Fibroblast of mammary gland (primary cell): ENCODE measurements at places on chromosomes 12 and 14.

DNA sequence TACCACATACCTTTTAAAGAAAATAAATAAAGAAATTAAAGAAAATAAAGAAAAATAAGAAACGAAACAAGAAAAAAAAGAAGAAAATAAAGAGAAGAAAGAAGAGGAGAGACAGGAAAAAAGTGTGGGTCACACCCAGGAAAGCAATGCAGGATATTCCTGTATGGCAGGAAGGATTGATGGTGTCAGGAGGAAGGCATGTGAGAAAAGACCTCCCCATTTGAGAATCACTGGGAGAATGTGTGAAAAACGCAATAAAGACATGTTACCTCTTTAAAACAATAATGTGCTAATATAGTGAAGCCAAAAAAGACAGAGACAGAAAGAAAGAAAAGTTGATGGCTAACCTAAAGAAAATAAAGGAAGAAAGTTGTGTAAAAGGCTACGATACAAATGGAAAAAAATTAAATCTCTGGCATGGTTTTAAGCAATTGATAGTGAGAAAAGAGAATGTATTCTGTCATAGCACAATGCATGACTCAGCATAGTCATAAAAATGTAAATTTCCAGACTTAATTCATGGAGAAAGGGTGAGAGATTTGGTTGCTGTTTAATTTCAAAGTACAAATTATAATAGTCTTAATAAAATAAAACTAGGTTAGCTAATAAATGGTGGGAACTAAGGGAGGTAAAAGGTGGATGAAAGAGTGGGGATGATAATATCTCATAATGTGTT is 24.3 kb upstream of the FOXG1 start:
- no peak for DNase-seq

GRCh38 chr12:81231574-81232368 is 153.9 kb downstream of the ACSS3 start:
- no peak for DNase-seq

DNA sequence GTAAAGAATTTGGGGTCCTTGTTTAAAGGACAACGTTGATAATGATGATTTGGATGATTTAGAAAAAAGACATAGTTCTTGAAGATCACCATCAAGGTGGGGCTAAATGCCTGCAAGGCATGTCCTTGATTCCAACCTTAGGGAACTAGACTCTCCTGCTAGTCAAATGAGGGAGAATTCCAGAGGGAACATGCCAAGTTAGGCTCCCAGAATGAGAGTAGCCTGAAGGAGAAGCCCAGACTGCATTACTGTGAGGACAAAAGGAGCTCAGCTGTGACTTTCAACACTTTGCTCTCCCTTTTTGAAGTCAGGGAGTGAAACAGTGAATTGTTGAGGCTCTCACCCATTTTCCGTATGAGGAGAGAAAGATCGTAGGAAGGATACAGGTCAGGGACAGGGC is 95.2 kb upstream of the TBX3 start:
- DNase-seq, result no peak

GRCh38 chr14:89992273-89992672 is 36.5 kb downstream of the TDP1 start:
- DNase-seq, result no peak

GRCh38 chr12:101946233-101946611 is 68.8 kb downstream of the DRAM1 start:
- DNase-seq, result no peak

DNA sequence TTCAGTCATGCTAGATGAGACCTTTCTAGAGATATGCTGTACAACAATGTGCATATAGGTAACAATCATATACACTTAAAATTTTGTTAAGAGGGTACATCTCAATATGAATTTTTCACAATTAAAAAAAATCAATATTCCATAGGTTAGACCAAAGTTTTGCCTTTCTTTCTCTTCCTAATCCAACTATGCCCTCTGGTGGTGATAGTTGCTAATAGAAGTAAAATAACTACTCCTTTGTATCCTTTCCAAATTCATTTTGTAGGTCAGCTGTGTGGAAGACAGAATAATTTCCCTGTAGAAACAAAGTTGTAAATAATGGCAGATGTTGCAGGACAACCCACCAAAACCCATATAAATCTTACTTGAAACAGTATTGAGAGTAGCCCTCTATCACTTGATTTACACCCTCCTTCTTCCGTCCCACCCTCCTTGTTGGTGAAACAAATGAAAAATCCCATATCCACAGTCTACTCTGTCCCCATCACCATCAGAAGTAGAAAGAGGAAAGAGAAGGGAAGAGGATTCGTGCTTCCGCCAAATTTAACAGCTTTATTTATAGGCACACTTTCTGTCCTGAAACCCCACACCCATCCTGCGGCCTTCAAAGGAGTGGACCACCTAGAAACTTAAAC is 34.2 kb upstream of the KICS2 start:
- peak; percentile 72 for DNase-seq

DNA sequence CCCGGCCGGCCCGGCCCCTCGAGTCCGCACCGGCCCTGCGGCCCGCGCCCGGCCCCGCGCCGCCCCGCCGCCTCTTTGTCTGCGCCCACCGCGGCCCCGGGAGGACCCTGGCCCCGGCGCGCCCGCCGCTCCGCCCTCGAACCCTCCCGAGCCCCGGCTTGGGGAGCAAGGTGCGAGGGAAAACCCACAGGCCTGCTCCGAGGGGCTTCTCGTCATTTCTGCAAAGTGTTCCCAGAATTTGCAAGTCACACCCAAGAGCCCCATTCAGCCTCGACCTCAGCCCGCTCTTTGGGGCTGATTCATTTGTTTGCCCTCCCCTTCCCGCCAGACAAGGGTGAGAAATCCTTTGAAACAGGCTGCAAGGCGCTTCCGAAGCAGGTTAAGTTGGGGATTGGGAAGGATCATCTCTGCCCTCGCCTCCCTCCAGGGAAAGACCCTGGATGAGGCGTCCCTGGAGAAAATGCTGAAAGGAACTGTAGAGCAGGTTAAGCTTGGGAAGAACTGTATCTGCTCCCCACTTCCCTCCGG is 325 bp upstream of the CLIP1 start:
- DNase-seq, result peak; percentile 71

- DNase-seq, result no peak
Measured at GRCh38 chr14:95316821-95317220, 2.9 kb downstream of the CLMN start.

- peak; percentile 99 for DNase-seq
Measured at GRCh38 chr14:65290830-65291229, 121.7 kb upstream of the FUT8 start.

- DNase-seq, result peak; percentile 36
Measured at GRCh38 chr14:73833530-73834260, 17.9 kb upstream of the PTGR2 start.

DNA sequence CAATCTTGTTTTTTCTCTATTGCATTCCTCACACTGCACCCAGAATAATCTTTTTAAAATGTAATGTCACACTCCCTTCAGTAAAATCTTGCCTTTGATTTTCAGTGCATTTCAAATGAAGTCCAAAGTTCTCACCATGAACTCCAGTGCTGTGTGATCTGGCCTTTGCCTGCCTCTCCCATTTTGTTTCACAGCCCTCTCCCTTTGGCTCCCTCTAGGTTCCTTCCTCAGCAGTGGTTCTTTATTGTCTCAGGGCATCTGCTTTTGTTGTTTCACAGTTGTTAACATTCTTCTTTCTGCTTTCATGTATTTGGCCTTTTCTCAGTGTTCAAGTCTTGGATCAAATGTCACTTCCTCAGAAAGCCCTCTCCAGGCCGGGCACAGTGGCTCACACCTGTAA is 84.5 kb upstream of the AMN1 start:
- DNase-seq, result no peak

- DNase-seq, result peak; percentile 1
Measured at GRCh38 chr12:81957631-81958030, 198.5 kb upstream of the PPFIA2 start.

- peak; percentile 83 for DNase-seq
Measured at GRCh38 chr12:13165617-13166041, 30.9 kb upstream of the EMP1 start.

DNA sequence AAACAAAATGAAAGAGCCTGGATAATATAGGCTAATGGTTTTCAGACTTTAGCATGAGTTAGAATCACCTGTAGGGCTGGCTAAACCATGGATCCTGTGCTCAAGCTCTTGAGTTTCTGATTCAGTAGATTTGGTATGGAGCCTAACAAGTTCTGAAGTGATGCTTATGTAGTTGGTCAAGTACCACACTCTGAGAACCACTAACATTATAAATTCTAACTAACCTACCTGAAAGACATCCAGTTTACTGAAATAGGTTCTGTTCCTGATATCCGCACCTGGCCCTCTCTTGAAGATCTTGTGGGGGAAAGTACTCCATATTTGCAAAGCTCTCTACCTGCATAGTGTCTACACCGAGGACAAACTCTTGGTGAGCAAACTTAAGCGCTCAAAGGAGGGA is 59.4 kb upstream of the VSX2 start:
- no peak for DNase-seq

DNA sequence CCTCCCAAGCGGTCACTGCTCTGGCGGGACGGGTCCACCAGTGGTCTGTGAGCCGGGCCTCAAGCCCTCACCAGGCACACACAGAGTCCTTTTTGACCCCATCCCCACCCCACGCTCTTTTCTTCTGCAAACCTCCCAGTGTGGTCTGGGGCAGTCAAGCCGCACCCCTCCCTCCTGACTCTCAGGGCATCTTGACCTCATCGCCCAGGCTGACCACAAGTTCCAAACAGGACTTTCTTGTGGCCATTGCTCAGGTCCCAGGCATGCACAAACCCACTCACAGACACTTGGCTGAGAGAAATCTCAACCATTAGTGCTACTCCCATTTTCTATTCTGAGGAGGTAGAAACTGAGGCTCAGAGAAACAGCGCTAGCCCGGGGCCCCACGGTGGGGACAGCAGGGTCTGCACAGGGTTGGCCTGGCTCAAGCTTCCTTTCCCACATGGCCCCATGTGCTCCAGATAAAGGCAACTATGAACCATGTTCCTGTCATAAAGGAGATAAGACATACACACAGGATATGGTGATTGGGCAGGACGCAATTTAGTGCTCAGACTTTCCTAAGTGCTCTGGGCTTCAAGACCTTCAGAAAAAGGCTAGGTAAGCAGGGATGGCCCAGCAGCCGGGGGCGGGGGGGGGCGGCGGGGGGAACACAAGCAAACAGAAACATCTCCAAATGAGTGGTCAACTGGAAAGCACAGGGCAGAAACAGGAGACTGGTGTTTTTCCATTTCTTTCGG is 69.6 kb downstream of the ITPK1 start:
- peak; percentile 71 for DNase-seq

- peak; percentile 71 for DNase-seq
Measured at GRCh38 chr12:26018926-26019325, 60.4 kb downstream of the RASSF8 start.
